ENCODE measurements at places on chromosomes 11 and 22. TPM values are rescaled to one million over a fixed set of nuclear protein-coding genes. Genes with fewer than 3 reads are reported as not detected.

Gene SLC22A6
- total RNA-seq, result not detected

Gene OR4C5
- total RNA-seq, result not detected

- no peak for DNase-seq
These were observed 35.4 kb downstream of the NFAM1 start for GRCh38 chr22:42396621-42397331.

GRCh38 chr11:77020734-77021133, 13.5 kb upstream of the B3GNT6 start:
- no peak for DNase-seq

All from prostate gland (tissue), 2 donors.